ENCODE measurements at places on chromosomes 4 and X.
A peak's percentile ranks its signal among the peaks of the same experiment; 100 is the strongest.

GRCh38 chr4:38684951-38685844 lies 21.2 kb downstream of the KLF3 start:
- DNase-seq = no peak

- no peak for DNase-seq
Measured at GRCh38 chr4:179361978-179362486, 1919.8 kb upstream of the AGA start.

GRCh38 chr4:105050896-105051295 lies 95.8 kb upstream of the TET2 start:
- DNase-seq = no peak

DNA sequence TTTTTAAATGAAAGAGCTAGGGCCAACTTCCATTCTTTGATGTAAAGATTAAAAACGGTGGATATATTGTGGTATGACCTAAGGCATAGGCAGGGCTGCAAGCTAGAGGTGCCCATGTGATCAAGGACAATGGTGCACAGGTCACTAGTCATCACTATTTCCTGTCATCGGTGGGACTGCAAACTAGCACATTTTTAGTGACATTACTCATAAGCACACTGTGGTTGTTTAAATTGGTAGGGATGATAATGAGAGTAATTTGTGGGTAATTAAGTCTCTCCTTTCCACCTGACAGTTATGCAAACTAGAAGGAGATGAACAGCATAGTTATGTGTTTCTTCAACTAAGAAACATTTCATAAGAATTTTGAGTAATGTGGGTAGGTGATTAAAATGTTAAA lies 85.4 kb downstream of the GPRIN3 start:
- no peak for DNase-seq

DNA sequence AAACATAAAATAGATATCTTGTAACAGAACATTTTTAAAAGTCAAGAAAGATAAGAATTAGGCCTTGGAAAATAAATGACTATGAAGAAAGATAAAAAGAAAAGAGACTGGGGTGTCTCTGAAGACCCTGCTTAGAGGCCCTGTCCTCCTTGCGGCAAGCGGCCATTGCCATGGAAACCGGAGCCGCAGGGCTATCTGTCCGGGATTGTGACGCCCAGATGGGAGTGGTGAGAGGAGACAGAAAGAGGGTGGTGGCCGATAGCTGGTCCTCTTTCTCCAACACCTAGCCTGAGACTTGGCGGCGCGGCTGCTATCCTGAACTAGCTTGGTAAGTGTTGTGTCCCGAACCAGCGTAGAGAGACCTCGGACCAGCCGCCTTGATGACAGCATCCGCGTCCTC lies at the start of gene DUSP21:
Gene DUSP21 (plus strand): TSS at position 269 of the 400 bp plus-strand sequence. CDS start 112 bp downstream, at position 381.
- DNase-seq = no peak

DNA sequence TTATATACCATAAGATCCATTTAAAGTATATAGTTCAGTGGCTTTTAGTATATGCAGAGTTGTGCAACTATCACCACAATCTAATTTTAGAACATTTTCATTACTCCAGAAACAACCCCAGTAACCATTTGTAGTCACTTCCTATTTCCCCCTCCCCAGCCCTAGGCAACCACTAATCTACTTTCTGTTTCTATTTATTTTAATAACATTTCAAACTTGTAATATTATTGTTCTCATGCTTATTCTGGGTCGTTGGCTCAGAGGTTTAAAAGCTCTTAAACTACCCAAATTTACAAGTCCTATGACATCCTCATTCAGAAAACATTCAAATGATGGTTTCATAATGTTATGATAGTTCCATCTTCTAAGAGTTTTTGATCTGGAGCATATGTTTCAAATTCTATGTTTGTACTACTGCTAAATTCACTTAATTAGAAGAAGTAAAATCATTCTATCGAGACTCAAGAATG lies 18.4 kb downstream of the XIAP start:
- no peak for DNase-seq

GRCh38 chrX:95628796-95629195 lies 1055.8 kb upstream of the DIAPH2 start:
- DNase-seq = no peak

GRCh38 chr4:150250293-150250997 lies 172.2 kb downstream of the DCLK2 start:
- no peak for DNase-seq

- DNase-seq = no peak
Measured at GRCh38 chrX:129719931-129720530, 18.7 kb upstream of the XPNPEP2 start.

GRCh38 chr4:31272331-31273061 lies 552.3 kb downstream of the PCDH7 start:
- no peak for DNase-seq

GRCh38 chr4:1749826-1750225 lies 28.5 kb downstream of the TACC3 start:
- no peak for DNase-seq

DNA sequence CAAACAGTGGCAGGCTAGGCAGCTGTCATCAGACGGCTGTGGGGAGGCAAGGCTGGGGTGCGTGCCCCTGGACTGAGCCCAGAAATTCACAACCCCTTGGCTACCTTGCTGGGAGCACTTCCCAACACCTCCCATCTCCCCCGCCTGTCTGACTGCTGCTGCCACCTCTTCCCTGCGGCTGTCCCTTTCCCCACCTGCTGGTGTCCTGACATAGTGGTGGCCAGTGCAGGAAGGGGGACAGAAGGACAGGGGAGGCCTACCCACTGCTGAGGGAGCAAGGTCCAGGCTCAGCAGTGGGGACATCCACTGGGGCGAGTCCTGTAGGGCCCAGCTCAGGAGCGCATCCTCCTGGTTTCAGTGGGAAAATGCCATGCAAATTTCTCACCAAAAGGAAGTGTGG lies 3.4 kb downstream of the ABCD1 start:
- no peak for DNase-seq

DNA sequence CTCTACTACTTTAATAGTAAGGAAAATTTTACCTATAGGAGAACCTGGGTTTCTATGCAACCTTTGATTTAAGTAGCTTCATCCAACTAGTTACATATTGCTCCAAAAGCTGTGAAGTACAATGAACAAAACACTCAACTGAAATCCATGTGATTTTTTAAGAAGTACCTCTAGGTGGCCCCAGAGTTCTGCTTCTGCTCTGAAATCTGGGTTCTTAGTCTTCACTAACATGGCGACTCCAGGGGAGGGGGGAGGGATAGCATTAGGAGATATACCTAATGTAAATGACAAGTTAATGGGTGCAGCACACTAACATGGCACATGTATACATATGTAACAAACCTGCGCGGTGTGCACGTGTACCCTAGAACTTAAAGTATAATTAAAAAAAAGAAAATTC lies 73.4 kb upstream of the MAGEB2 start:
- DNase-seq = no peak

DNA sequence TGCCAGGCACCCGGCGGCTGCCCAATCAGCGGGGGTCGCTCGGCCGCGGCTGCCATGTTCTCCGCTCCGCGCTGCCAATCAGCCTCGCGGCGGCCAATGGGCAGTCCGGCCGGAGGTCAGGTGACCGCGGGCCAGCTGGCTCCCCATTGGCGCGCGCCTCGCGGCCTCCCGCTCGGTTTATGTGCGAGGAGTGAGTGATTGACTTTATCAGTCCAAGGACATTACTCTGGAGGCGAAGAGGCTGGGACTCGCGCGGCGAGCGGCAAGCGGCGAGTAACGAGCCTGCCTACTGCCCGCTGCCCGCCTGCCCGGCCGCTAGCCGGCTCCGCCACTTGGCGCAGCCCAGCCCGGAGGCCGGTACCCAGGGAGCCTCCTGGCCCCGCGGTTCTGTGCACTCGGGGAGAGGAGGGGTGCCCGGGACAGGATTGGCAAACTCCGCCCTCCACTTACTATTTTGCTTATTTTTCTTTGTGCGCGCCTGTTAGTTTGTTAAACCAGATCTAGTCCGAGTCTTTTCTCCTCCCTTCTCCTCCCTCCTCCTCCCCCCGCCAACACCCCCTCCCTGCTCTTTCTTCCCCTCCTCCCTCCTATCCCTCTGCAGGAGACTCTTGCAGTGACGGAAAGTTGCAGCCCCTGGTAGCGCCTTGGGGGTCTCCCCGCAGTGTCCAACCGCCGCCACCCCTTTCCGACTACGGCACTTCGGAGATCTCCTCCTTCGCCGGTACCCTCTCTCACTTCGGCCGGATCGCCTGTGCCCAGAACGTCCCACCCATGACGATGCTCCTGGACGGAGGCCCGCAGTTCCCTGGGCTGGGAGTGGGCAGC lies at the start of gene ZIC3:
Gene ZIC3 (plus strand): TSS at position 207 of the 825 bp plus-strand sequence. CDS start 565 bp downstream, at position 772.
- DNase-seq = no peak

GRCh38 chr4:112279882-112280315 lies 5.8 kb downstream of the TIFA start:
- DNase-seq = no peak

GRCh38 chrX:122087341-122087740 lies 1039.9 kb downstream of the GLUD2 start:
- no peak for DNase-seq

DNA sequence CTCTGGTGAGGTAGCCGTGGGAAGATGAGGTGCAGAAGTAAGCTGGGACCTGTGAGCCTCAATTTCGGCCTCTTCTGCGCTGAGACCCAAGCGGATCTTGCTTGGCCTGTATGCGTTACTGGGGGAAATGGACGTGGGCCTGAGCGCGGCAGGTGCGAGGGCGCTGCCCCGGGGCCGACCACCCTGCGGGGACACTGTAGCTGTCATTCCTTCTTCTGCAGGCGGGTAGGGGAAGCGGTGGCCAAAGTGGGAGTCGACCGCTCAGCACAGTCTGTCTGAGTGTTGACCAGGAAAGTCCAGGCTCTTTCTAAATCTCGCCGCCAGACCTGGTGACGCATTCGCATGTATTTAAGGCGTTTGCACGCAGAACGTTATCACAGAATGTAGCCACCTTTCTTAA lies 3.3 kb upstream of the LRAT start:
- no peak for DNase-seq

DNA sequence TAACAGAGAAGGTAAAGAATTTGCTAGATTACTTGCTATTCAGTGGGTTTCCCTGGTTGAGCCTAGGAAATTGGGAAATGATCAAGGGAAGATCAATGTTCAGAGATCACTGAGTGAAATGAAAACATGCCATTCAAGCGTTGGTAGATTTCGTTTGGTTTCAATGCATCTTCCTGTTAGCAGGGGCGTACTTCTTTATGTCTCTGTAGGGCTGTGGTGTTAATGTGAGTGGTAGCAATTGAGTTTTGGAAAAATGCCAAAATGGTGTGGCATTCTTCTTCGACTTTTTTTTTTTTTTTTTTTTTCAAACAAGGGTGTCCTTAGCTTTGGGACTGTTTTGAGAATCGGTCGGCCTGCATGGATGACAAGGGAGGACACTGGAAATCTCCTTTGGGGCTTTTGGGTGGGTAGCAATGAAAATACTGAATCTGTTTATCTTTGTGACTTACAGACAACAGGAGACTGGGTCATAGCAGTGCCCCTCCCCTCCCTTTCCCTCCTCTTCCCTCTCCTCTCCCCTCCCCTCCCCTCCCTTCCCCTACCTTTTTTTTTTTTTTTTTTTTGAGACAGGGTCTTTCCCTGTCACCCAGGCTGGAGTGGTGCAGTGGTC lies 50.4 kb downstream of the SPRY1 start:
- no peak for DNase-seq

GRCh38 chr4:154491341-154492271 lies at the start of gene DCHS2:
DCHS2 (minus strand) TSS chr4:154491799; CDS start chr4:154491355, 444 bp downstream.
- DNase-seq = peak; percentile 2

GRCh38 chrX:130109429-130110378 lies 593 bp downstream of the ELF4 start:
- DNase-seq = no peak

DNA sequence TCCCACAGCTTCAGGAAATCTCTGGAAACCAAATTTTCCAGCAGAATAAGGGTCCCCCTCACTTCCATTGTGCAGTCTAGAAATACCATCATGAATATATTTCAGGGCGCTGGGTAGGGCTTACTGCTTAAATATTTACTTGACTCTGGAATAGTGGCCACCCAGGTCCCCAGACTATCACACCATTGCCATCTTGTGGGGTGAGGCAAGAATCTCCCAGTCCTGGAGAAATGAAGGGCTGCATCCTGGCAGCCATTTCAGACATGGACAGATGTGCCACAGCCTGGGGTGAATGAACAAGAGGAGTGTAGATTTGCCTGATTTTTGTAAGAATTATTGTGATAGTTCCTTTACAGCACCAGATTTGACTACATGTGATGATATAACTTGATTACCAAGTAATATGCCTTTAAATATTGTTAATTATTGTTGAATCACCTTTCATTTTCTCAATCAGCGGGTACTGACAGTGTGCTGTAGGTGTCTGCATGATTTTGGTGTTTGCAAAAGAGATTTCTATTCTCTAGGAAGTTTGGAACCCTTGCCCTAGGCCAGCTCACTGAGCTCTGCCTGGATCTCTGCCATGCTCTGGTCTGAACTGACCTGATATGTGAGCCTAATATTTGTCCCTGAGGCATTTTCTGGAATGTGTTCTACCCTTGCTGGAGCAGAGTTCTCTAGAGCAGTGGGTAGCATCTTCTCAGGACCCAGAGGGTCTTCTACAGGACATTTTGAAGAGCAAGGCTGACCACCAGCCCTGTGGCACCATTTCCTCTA lies 183.4 kb downstream of the KIT start:
- no peak for DNase-seq

GRCh38 chr4:5033281-5033841 lies 14.1 kb upstream of the CYTL1 start:
- DNase-seq = no peak

DNA sequence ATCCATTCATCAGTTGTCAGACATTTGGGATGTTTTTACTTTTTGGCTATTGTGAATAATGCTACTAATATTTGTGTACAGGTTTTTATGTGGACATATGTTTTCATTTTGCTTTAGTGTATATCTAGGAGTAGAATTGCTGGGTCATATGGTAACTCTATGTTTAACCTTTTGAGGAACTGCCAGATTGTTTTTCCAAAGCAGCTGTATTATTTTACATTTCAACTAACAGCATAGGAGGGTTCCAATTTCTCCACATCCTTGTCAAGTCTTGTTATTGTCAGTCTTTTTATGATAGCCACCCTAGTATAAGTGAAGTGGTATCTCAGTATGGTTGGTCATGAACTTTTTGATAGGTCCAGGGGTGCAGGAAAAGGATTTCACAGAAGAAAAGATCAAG lies 114.5 kb upstream of the FAM9C start:
- no peak for DNase-seq

GRCh38 chrX:110008011-110008635 lies 5.2 kb downstream of the TMEM164 start:
- DNase-seq = no peak

DNA sequence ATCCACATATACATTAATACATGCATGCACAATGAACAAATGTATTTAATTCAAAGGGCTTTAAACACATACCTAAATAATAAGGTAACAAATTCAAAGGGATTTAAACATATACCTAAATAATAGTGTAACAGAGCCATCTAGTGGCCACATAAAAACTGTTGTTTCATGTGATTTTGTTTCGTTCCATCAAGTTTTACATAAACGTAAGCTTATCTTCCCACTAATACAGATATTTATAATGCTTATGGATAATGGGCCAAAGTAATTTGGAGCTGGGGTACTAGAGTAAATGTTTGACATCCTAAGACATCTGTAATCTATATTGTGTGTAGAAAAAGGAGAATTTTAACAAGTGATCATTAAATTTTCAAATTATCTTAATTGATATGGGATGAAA lies 82.3 kb downstream of the PRSS12 start:
- no peak for DNase-seq

DNA sequence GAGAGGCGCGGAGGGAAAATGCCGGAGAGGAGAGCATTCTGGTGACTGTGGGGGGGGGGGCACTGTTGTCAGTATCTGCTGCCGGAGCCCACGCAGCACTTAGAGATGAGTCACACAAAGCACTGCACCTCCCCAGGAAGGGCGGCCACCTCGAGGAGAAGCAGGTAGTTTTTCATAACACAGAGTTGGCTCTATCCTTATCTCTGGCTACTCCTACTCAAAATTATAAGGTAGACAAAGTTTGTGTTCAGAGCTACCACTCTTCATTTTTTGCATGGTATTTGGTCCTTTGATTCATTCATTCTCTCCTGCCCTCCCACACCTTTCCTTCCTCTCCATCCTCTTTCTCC lies 76.2 kb upstream of the SCOC start:
- DNase-seq = no peak

Measured in GOT3 (cell line).